ENCODE measurements at places on chromosomes 16 and 17. TPM values are rescaled to one million over a fixed set of nuclear protein-coding genes. Genes with fewer than 3 reads are reported as not detected.

The DHRS7C gene
- not detected for total RNA-seq

The CNGB1 gene
- total RNA-seq = not detected

The TNP2 gene
- total RNA-seq = not detected

The KRTAP9-2 gene
- total RNA-seq = not detected

The OR2C1 gene
- 0.51 TPM for total RNA-seq

The CA5A gene
- total RNA-seq = not detected

The SUPT4H1 gene
- 40.5 TPM for total RNA-seq

The TCAP gene
- total RNA-seq = 7.6 TPM

The CHD9NB gene
- not detected for total RNA-seq

The SCIMP gene
- 1.2 TPM for total RNA-seq

The ZBTB4 gene
- total RNA-seq = 64.0 TPM

The CMIP gene
- total RNA-seq = 42.6 TPM

The NAGS gene
- 1.4 TPM for total RNA-seq

The CRISPLD2 gene
- total RNA-seq = 1.8 TPM

The TMEM186 gene
- 12.7 TPM for total RNA-seq

The ASPHD1 gene
- not detected for total RNA-seq

The MEIOC gene
- not detected for total RNA-seq

The KRT27 gene
- total RNA-seq = not detected

The MAP1LC3B gene
- total RNA-seq = 52.3 TPM

The ANKS4B gene
- total RNA-seq = 0.06 TPM

The NHERF2 gene
- 6.8 TPM for total RNA-seq

The CCDC137 gene
- 30.0 TPM for total RNA-seq

The CHST4 gene
- total RNA-seq = 0.23 TPM

The KRT28 gene
- not detected for total RNA-seq

The GCGR gene
- 0.13 TPM for total RNA-seq

The NHLRC4 gene
- total RNA-seq = 1.3 TPM

The ZG16 gene
- total RNA-seq = not detected

The LHX1 gene
- not detected for total RNA-seq

The ZFHX3 gene
- 2.1 TPM for total RNA-seq

The KRTAP4-8 gene
- not detected for total RNA-seq

The CDRT15 gene
- not detected for total RNA-seq

The ZNF764 gene
- 32.0 TPM for total RNA-seq

The ALOX12 gene
- total RNA-seq = 0.78 TPM

The CD7 gene
- total RNA-seq = 125 TPM

The NRN1L gene
- 5.3 TPM for total RNA-seq

The CCDC92B gene
- not detected for total RNA-seq

The MPV17L gene
- total RNA-seq = 0.19 TPM

The EXOC3L1 gene
- total RNA-seq = not detected

The PRAC2 gene
- not detected for total RNA-seq

The ESRP2 gene
- not detected for total RNA-seq

The PLA2G10 gene
- not detected for total RNA-seq

The ABCC3 gene
- 1.4 TPM for total RNA-seq

The WFIKKN2 gene
- total RNA-seq = not detected

The TEKT1 gene
- total RNA-seq = not detected

The JPH3 gene
- total RNA-seq = not detected

The KRT25 gene
- total RNA-seq = not detected

The TMC8 gene
- 431 TPM for total RNA-seq

The NPIPA3 gene
- total RNA-seq = 2.8 TPM

The MYH4 gene
- not detected for total RNA-seq

The CDH1 gene
- total RNA-seq = 2.4 TPM

The VAT1 gene
- 31.6 TPM for total RNA-seq

The ALOX15 gene
- total RNA-seq = not detected

Measured in T-cell (primary cell).